ENCODE measurements at places on chromosomes 6 and 20. TPM values are rescaled to one million over a fixed set of nuclear protein-coding genes. Genes with fewer than 3 reads are reported as not detected.

- DNase-seq: peak; percentile 48
Measured at GRCh38 chr6:104940893-104941728, 15.8 kb upstream of the LIN28B start.

DNA sequence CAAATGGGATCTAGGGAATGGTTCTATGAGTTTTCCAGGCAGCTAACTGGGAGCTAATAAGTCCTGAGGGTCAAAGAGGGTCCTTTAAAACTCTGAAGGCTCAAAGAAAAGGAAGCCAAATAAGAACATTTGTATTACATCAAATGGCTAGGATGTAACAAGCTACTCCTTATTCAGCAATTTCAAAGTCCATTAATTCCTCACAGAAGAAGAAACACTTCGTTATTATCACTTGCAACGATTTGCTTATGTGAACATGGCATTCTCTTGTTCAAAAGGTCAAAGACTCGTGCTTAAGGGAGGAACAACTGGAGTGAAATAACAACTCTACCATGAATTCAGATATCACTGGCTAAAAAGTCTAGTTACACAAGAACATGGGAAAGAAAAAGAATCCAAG lies 70.8 kb upstream of the FBXO30 start:
- no peak for DNase-seq

- no peak for DNase-seq
Measured at GRCh38 chr6:37875561-37876309, 56.2 kb downstream of the ZFAND3 start.

- DNase-seq: no peak
Measured at GRCh38 chr6:119234457-119234856, 115.1 kb downstream of the MAN1A1 start.

- DNase-seq: no peak
Measured at GRCh38 chr6:3868544-3868943, 19.4 kb downstream of the FAM50B start.

CPXM1 gene
- total RNA-seq: 160 TPM
